SHP77 treated with DMSO at 0.1 percent for 48 hours (cell line): ENCODE measurements at places on chromosomes 2 and 18.

DNA sequence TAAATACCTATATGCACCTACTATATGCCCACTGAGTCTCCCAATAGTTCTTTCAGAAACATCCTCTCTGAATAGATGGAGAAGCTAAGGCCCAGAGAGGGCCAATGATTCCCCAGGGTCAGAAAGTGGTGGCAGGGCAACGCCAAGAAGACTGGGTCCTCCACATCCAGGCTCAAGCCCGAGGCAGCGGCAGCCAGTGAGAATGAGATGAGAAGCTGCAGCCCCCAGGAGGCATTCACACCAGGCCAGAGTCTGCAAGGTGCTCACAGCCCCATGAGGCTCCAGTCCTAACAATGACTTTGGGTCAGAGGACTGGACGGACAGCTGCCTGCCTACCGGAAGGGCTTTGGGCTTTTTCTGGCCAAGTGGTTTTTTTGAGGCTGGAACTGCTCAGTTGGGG, 3.5 kb downstream of the TEX261 start:
- DNase-seq, result no peak

GRCh38 chr18:48181087-48181823, 227.9 kb downstream of the ZBTB7C start:
- no peak for DNase-seq

DNA sequence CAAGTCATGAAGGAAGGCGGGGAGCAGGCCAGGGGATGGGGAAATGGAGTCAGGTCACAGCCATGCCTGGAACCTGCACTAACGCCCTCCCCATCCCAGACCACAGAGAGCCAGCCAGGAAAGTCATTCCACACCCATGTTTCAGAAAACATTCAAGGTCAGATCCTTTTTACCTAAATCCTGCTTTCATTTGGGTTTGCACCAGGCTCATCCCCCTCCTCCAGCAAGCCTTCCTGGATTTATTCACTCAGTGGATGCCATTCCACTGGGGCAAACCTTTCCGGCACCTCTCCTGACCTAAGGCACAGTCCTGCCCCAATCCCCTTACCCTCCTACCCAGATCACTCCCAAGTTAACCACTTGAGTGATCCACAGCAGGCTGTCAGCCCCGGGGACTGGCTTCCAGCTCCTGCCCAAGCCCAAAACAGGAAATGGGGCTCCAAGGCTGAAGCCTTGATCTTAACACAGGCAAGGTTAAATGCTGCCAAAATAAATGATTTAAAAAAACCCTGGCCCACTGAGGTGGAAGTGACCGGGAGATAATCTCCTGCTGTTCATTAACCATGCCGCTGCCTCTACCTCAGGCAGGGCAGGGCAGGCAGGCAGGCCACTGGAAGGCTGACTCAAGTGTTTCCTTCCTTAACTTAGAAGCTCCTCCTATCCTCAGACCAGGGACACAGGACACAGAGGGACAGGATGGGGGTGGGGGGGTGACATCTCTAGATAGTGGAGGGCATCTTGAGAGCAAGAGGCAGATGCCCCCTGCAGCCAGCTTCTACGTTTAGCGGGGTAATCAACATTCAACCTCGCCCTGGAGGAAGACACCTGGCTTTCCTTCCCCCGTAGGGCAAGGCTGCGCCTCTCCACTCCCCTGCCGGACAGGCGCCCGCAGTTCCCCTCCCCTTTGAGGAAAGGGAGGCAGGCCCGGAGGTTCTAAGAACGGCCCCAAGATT, 1.4 kb downstream of the RAB11FIP5 start:
- peak; percentile 12 for DNase-seq

GRCh38 chr2:150234787-150235446, 252.6 kb downstream of the RND3 start:
- DNase-seq, result no peak

GRCh38 chr2:15471606-15472005, 89.5 kb downstream of the NBAS start:
- no peak for DNase-seq

DNA sequence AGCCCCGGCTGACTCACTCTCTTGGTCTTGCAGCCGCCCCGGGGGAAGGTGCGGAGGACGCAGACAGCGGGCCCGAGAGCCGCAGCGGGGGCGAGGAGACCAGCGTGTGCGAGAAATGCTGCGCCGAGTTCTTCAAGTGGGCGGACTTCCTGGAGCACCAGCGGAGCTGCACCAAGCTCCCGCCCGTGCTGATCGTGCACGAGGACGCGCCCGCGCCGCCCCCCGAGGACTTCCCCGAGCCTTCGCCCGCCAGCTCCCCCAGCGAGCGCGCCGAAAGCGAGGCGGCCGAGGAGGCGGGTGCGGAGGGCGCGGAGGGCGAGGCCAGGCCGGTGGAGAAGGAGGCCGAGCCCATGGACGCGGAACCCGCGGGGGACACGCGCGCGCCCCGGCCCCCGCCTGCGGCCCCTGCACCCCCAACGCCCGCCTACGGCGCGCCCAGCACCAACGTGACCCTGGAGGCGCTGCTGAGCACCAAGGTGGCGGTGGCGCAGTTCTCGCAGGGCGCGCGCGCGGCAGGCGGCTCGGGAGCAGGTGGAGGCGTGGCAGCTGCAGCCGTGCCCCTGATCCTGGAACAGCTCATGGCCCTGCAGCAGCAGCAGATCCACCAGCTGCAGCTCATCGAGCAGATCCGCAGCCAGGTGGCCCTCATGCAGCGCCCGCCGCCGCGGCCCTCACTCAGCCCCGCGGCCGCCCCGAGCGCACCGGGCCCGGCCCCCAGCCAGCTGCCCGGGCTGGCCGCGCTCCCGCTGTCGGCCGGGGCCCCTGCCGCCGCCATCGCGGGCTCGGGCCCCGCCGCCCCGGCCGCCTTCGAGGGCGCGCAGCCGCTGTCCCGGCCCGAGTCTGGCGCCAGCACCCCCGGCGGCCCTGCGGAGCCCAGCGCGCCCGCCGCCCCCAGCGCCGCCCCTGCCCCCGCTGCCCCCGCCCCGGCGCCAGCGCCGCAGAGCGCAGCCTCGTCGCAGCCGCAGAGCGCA, 12.7 kb downstream of the SALL3 start:
- DNase-seq, result no peak
